ENCODE measurements at places on chromosomes 16 and 17.

- H3K4me3 ChIP-seq, result no peak overlapping the region
- H3K36me3 ChIP-seq, result peaks cover 98% of the 10 kb centered on the region
- peaks cover 30% of the 10 kb centered on the region for H3K4me1 ChIP-seq
- DNase-seq, result no peak
- H3K27me3 ChIP-seq, result no peaks in the 10 kb centered on the region
Measured at GRCh38 chr17:17798010-17798556, 38.7 kb downstream of the SREBF1 start.

GRCh38 chr17:44887971-44888954 is 11.0 kb downstream of the EFTUD2 start:
- H3K27ac ChIP-seq, result no peak overlapping the region
- DNase-seq, result no peak
- H3K36me3 ChIP-seq, result peaks cover 45% of the 10 kb centered on the region
- no peaks in the 10 kb centered on the region for H3K4me1 ChIP-seq
- H3K27me3 ChIP-seq, result no peaks in the 10 kb centered on the region

DNA sequence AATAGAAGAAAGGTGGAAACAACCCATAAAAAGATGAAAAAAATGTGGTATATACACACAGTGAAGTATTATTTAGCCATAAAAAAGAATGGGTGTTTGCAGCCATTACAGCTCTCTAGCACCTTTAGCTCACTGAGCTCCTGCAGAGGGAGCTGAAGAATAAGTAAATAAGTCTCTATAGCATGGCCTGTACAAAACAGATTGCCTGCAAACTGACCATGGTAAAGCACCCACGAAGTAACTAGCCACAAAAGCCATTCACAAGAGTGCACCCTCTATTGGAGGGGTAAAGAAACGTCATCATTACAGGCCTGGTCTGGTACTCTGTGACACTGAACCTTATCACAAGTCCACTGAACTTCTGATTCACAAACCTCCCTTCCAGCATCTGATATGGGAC is 76.3 kb downstream of the USP32 start:
- no peaks in the 10 kb centered on the region for H3K4me1 ChIP-seq
- H3K36me3 ChIP-seq, result no peaks in the 10 kb centered on the region
- no peak overlapping the region for H3K27ac ChIP-seq
- no peak overlapping the region for H3K4me3 ChIP-seq
- no peak for DNase-seq
- no peaks in the 10 kb centered on the region for H3K27me3 ChIP-seq

GRCh38 chr17:1872976-1873375 is 43.2 kb downstream of the RPA1 start:
- H3K27ac ChIP-seq, result no peak overlapping the region
- peaks cover 20% of the 10 kb centered on the region for H3K36me3 ChIP-seq
- no peak overlapping the region for H3K4me3 ChIP-seq
- H3K4me1 ChIP-seq, result no peaks in the 10 kb centered on the region
- DNase-seq, result no peak

- H3K27ac ChIP-seq, result no peak overlapping the region
- DNase-seq, result no peak
- H3K27me3 ChIP-seq, result no peaks in the 10 kb centered on the region
Measured at GRCh38 chr16:27636453-27637240, 86.7 kb downstream of the KATNIP start.

DNA sequence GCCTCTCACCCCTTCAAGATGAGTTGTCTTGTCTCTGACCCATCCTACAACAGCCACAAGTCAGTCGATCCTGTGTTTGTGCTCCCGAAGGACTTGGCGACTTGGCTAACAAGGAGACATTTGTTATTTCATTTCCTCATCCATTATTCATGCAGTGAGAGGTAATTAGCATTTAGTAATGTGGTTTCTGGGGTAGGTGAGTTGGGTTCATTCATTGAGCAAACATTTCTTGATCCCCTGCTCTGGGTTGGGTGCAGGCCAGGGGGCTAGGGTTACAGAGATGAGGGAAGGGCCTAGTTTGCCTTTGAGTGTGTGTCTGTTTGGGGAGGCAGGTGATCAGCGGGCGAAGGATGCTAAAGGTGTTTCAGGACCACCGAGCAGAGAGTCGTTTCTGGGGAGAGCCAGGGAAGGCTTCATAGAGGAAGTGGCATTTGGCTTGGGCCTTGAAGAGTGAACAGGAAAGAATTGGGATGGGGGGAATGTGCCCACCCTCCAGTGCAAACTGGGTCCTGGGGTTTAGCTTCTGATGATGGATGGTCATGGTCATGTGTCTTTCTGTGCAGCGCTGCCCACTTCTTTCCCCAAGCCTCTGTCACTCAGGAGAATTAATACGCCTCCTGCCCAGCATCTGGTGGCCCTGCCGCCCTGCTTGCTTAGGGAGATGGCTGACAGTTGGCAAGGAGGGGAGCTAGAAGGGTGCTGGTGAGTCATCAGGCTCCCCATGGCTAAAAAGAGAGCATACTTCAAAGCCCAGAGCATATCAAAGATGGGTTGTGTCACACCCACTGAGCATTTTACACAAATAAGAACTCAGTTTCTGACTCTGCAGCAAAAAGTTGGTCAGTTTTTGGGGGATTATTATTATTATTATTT is 38.5 kb downstream of the MSI2 start:
- DNase-seq, result no peak
- H3K27me3 ChIP-seq, result no peaks in the 10 kb centered on the region
- no peak overlapping the region for H3K4me3 ChIP-seq
- peaks cover 22% of the 10 kb centered on the region for H3K36me3 ChIP-seq
- peak overlapping the region; percentile 89 for H3K27ac ChIP-seq

- no peak overlapping the region for H3K27ac ChIP-seq
- no peak for DNase-seq
- H3K36me3 ChIP-seq, result peaks cover 2% of the 10 kb centered on the region
- no peaks in the 10 kb centered on the region for H3K4me1 ChIP-seq
- no peaks in the 10 kb centered on the region for H3K27me3 ChIP-seq
Measured at GRCh38 chr16:15491411-15491810, 57.0 kb downstream of the BMERB1 start.

DNA sequence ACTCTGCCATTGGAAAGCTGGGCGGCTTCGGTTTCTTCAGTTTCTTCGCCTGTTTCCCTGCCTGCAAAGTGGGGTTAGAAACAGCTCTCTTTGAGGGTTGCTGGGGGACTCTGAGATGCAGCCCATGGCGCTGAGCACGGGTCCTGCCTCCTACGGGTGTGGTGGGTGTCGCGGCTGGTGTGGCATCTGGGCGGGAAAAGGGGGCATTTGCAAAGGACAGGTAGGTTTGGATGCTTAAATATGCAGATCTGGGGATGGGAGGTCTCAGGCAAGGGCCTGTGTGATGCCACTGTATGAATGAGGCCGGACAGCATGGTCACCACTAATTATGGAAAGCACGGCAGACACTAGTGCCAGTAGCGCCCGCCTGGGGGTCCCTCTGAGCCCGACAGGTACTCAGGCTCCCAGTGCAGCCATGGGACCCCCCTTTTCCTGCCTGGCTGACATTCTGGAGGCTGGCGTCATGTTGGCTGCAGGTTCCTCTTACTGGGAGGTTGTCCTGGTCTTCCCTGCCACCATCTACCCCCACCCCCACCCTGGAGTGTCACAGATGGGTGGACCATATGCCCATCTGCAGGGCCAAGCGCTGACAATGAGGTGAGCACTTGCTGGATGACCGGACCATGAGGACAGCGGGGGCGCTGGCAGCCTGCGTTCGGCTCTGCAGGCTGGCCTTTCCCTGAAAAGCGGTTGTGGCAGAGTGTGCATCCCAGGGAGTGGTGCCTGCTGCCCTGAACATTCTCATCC is 237.7 kb downstream of the SEC14L1 start:
- H3K4me1 ChIP-seq, result peaks cover 98% of the 10 kb centered on the region
- peaks cover 26% of the 10 kb centered on the region for H3K36me3 ChIP-seq
- no peaks in the 10 kb centered on the region for H3K27me3 ChIP-seq
- no peak overlapping the region for H3K4me3 ChIP-seq

DNA sequence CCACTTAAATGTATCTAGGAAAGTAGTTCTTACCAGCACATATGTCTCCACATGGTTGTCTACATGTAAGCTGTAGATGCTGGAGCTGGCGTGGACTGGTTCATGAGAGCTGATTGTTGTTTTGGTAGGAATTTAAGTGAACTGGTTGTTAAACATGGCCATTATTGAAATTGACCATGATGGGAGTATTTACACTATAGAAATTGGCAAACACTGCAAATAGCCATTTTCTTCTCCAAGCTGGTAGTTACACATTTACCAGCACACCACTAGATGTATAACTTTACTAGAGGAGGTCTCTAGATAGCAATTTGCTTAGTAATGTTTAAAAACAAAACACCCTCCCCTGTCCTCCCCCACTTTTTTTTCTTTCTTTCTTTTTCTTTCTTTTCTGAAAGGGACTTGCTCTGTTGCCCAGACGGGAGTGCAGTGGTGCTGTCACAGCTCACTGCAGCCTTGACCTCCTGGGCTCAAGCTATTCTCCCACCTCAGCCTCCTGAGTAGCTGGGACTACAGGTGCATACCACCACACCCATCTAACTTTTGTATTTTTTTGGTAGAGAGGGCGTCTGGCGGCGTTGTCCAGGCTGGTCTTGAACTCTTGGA is 24.2 kb downstream of the IGSF6 start:
- no peak for DNase-seq
- H3K4me1 ChIP-seq, result no peaks in the 10 kb centered on the region
- no peaks in the 10 kb centered on the region for H3K27me3 ChIP-seq

- DNase-seq, result no peak
- H3K27me3 ChIP-seq, result no peaks in the 10 kb centered on the region
- H3K27ac ChIP-seq, result no peak within 1 kb of the TSS
- no peaks in the 10 kb centered on the region for H3K36me3 ChIP-seq
Measured at GRCh38 chr17:74545843-74546230, at the start of gene CD300C. TSS of gene CD300C (minus strand) at chr17:74546115. CDS start at chr17:74545782, 333 bp downstream.

GRCh38 chr17:79592641-79593040 is 18.2 kb downstream of the RBFOX3 start:
- DNase-seq, result no peak
- H3K27ac ChIP-seq, result no peak overlapping the region

DNA sequence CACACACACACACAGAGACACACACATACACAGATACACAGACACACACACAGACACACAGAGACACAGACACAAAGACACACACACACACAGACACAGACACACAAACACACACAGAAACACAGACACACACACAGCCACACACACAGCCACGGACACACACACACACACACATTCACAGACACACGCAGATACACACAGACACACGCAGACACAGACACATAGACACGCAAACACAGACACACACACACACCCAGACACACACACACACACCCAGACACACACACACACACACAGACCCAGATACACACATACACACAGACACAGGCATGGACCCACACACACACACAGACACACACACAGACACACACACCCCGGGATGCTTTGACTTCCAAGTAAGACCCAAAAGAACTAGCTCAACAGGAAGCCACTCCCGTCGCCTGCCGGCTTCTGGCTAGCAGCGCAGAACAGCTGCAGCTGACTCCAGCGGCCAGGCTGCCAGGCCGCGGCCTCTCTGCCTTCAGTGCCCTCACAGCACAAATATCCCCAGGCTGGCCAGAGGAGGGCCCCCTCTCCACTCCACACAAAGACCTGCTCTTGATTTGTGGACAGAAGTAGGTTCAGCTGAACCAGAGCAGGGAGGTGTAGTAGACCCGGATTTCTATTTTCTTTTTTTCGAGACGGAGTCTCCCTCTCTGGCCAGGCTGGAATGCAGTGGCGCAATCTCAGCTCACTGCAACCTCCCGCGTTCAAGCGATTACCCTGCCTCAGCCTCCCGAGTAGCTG is 6.0 kb upstream of the CHRNE start:
- H3K4me1 ChIP-seq, result peaks cover 16% of the 10 kb centered on the region
- no peak overlapping the region for H3K4me3 ChIP-seq
- H3K27ac ChIP-seq, result peak overlapping the region; percentile 16
- peak; percentile 86 for DNase-seq
- H3K36me3 ChIP-seq, result no peaks in the 10 kb centered on the region

- H3K36me3 ChIP-seq, result no peaks in the 10 kb centered on the region
- DNase-seq, result no peak
- H3K4me3 ChIP-seq, result no peak overlapping the region
- no peaks in the 10 kb centered on the region for H3K27me3 ChIP-seq
- H3K4me1 ChIP-seq, result no peaks in the 10 kb centered on the region
Measured at GRCh38 chr17:60371416-60371815, 20.5 kb downstream of the USP32 start.

DNA sequence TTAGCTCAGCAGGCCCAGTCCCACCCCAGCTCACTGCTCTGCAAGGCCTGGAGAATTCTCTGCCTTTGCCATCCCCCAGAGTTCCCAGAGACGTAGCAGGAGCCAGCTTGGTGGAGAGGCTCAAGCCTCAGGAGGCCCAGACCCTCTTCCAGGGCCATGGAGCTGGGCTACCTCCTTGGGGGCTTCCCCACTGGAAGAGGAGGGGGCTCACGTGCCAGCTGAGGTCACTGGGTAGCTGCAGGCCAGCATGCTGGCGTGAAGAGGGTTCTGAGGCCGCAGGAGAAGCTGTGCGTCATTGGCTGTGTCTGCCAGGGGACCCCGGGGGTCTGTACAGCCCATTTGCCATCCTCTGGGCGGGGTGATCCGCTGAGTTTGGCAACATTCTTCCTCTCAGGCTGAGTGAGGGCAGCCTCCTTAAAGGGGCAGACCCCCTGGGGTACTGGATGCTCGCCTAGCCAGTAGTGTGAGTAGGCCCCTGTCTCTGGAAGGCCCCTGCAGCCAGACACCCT is 131.6 kb downstream of the RAB11FIP4 start:
- H3K27me3 ChIP-seq, result no peaks in the 10 kb centered on the region
- no peak overlapping the region for H3K4me3 ChIP-seq
- no peak for DNase-seq

DNA sequence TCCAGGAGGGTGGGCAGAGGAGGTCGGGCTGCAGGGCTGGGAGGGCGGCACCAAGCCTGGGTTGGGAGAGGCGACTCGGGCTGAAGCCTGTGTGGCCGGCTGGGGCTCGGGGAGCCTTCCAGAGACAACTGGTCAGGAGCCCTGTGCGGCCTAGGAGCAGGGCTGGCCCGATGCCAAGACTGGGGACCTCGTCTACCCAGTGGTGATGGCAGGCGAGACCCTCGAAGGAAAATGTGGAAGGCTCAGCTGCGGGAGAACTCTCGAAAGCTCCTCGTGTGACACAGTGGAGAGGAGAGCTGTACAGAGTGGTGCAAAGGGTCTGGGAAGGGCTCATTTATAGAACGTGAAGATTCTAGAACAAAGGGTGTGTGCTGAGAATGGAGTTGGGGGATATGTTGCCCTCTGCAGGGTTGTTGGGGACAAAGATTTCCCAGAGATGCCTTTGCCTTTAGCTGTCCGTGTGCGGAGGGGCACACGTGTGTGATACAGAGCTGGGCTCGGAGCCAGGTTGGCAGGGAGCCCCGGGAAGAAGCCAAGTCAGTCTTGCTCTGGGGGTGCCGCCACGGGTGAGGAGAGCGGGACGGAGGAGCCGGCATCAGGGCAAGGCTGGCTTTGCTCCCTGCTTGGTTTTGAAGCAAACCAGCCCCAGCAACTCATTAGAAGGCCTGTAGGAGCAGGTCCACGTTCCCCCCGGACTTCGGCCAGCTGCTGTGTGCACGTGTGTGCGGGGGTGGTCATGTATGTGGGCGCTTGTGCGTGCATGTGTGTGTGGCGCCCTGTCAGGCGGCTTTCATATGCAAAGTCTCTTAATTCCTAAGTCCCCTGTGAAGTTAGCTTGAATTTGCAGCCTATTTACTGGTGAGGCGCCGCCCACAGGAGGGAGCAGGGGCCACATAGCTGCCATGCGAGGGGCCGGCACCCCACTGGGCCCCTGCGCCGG is 132.4 kb upstream of the CHMP6 start:
- H3K27me3 ChIP-seq, result no peaks in the 10 kb centered on the region
- H3K4me1 ChIP-seq, result peaks cover 43% of the 10 kb centered on the region
- H3K27ac ChIP-seq, result peak overlapping the region; percentile 64
- no peak for DNase-seq

- peak overlapping the region; percentile 50 for H3K27ac ChIP-seq
- H3K4me3 ChIP-seq, result peak overlapping the region; percentile 56
- no peak for DNase-seq
- H3K27me3 ChIP-seq, result no peaks in the 10 kb centered on the region
Measured at GRCh38 chr16:3135126-3135715, 392 bp downstream of the ZNF213 start.
